Stimulated activated CD8-positive, alpha-beta memory T cell treated with anti-CD3 and anti-CD28 coated beads, Interleukin-4, amount 100 ng/mL, for 1 hour (primary cell): ENCODE measurements at places on chromosomes 6 and 20.

DNA sequence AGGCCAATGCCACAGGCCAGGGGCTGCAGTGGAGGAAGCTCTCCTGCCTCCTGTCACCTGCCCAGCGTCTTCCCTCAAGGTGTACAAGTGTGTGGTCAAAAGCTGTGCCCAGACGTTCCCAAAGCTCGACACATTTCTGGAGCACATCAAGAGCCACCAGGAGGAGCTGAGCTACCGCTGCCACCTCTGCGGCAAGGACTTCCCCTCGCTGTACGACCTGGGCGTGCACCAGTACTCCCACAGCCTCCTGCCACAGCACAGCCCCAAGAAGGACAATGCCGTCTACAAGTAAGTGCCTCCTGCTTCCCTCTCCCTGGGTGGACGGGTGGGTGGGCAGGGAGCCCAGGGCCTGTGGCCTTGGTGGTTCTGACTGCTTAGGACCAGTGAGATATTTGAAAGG is 38.2 kb downstream of the ZNF341 start:
- DNase-seq = no peak

- DNase-seq = no peak
These were observed 185.6 kb upstream of the MCHR2 start for GRCh38 chr6:100179576-100179975.

DNA sequence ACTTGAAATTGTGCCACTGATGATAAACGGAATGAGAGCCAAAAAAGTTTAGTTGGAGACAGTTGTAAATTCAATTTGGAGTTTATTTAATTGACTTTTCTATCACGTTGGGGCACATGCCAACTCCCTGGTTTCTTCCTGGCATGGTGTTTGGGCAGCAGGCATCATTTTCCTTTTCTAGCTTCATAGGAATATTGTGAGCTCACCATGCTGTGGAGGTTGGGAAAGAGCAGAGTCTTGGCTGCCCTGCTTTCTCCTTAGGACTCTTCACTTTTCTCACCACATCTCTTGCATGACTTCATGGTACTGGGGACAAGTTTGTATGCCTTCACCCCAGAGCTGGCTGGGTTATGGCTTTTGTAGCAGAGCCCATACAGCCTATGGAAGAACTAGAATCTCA is 6.4 kb downstream of the SCAND1 start:
- DNase-seq = no peak

- no peak for DNase-seq
These were observed 23.4 kb downstream of the RRBP1 start for GRCh38 chr20:17658648-17658993.
